WTC11 (cell line): ENCODE measurements at places on chromosomes 7 and 10.

DNA sequence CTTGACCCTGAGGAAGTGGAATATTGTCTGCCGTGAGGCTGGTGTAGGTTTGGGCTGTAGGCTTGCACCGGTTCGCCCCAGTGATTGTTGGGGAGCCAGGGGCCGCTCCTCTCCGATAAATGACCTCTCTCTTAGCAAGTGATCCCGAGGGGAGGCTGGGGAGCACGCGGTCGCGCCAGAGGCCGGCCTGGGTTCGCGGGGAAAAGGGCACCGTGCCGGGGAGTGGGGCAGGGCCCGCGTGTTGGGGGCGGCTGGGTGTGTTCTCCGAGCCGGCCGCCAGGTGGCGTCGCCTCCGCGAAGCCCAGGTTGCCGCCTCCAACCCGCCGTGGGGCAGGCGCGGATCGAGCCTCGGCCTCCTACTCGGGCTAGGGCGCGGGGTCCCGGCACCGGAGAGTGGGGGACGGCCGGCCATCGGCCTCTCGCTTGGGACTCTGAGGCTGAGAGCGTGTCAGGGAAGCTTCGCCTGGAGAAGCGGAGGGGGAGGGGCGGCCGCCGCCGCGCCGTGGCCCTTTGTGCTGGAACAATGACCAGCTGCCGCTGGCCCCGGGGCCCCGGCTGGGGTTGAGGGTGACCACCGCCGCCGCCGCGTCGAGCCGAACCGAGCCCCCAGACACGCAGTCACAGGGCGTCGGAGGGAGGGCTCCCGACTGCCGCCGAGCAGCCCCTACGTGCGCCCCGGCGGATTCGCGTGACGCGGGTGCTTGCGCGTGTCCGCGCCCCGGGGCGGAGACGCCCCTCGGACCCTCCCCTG lies 442 bp upstream of the LZTS2 start:
- peak overlapping the region; percentile 95 for H3K27ac ChIP-seq
- peaks cover 32% of the 10 kb centered on the region for H3K4me1 ChIP-seq
- H3K36me3 ChIP-seq, result peaks cover 9% of the 10 kb centered on the region
- peak overlapping the region; percentile 83 for H3K4me3 ChIP-seq
- DNase-seq, result peak; percentile 73
- no peaks in the 10 kb centered on the region for H3K27me3 ChIP-seq

DNA sequence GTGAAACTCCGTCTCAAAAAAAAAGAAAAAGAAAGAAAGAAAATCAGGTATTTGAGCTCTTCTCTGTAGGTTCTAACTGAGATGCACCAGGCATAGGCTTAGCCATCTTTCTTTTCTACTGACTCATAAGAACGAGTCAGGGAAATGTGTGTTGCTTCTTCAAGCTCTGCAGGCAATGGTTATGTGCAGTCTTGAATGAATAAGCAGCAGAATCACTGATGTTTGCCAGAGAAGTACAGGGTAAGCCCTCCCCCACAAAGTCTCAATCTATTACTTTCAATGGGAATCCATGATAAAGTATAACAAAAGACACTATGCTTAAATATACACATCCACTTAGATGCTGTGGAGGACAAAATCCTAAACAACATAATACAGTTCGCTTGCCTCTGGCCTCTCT lies 239.2 kb downstream of the PARD3 start:
- no peaks in the 10 kb centered on the region for H3K36me3 ChIP-seq
- no peak for DNase-seq
- H3K27me3 ChIP-seq, result no peaks in the 10 kb centered on the region
- H3K4me1 ChIP-seq, result peaks cover 57% of the 10 kb centered on the region
- no peak overlapping the region for H3K4me3 ChIP-seq

- H3K4me3 ChIP-seq, result peak overlapping the region; percentile 95
- H3K4me1 ChIP-seq, result peaks cover 25% of the 10 kb centered on the region
- peaks cover 28% of the 10 kb centered on the region for H3K36me3 ChIP-seq
- DNase-seq, result no peak
- no peaks in the 10 kb centered on the region for H3K27me3 ChIP-seq
- H3K27ac ChIP-seq, result peak overlapping the region; percentile 98
Measured at GRCh38 chr7:141737118-141737835, 881 bp upstream of the SSBP1 start.

DNA sequence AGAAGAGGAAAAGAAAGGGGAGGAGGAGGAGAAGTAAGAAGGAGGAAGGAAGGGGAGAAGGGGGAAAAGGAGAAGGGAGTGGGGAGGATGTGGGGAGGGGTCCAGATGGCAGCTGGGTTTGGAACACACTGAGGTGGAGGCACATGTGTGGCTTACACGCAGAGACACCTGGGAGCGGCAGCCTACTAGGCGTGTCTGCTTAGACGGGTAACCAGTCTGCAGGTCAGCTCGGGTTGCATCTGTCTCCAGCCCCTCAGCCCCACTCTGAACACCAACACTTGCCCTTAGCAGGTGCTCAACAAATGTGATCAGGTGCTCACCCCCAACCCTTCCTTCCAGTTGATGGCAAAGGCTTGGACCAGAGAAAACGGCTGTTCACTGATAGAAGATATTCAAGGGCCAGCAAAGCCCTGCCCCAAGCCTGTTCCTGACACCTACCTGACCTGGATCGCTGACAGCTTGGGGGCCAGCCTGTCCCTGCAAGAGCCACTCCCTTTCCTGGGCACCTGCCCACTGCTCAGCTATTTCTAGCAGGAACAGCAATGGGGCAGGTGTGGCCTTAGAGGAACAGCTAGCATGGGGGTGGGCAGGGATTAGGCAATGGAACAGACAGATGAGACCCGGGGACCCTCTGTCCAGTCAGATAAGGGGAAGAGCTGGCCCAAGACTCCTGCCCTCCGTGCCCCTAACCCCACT lies 70.5 kb downstream of the SH3PXD2A start:
- H3K36me3 ChIP-seq, result no peaks in the 10 kb centered on the region
- H3K4me1 ChIP-seq, result peaks cover 19% of the 10 kb centered on the region; the same call in 1 of the 2 replicates
- no peak for DNase-seq
- H3K4me3 ChIP-seq, result no peak overlapping the region
- H3K27ac ChIP-seq, result no peak overlapping the region

- H3K27me3 ChIP-seq, result no peaks in the 10 kb centered on the region; the same call in none of the 2 replicates
- H3K27ac ChIP-seq, result no peak overlapping the region
- peaks cover 32% of the 10 kb centered on the region for H3K4me1 ChIP-seq
Measured at GRCh38 chr10:50674469-50675254, 50.9 kb upstream of the SGMS1 start.
